ENCODE measurements at places on chromosomes 3 and 15.

- DNase-seq, result no peak
Measured at GRCh38 chr3:126959921-126960603, 22.9 kb upstream of the PLXNA1 start.

DNA sequence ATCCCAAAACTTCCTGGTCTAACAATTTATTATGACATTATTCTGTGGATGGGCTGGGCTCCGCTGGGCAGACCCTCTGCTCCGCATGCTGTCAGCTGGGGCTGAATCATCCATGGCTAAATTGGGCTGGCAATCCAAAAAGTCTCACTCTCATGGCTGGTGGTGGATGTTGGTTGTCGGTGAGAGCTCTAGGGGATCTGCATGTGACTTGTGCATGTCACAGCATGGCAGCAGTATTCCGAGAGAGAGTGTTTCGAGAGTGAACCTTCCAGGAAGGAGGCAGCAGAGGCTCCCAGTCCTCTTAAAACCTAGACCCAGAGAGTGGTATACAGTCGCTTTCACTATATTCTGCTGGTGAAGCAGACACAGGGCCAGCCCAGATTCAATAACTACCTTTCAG is 9.9 kb downstream of the RARB start:
- DNase-seq, result no peak

DNA sequence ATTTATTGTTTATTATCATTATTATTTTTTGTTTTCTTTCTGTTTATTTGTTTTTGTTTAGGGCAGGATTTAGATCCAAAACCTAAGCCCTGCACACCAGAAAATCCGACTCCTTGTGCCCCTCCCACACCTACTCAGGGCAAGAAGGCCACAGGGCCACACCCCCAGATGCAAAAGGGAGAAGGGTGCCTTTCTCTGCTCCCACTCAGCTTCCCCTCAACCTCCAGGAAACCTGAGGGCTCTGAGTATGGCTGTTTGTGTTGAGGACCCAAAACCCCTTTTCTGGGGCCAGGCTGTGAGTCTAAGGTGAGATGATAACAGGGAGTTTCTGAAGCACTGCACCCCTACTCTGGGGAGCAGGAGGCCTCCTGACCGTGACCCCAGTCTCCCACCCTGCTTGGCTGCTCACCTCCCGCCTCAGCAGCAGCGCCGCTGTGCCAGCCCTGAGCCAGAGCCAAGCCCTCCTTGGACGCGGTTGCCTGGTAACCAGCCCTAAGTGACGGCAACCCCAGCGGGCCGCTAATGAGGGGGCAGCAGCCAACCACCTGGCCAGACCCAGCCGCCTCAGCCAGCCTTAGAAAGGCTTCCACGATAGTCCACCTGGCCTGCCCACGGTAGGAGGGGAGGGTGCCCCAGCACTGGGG is 6.4 kb upstream of the C15orf39 start:
- no peak for DNase-seq

- no peak for DNase-seq
Measured at GRCh38 chr3:105967117-105967516, 98.3 kb upstream of the CBLB start.

- DNase-seq, result no peak
Measured at GRCh38 chr15:58344213-58345070, 87.3 kb upstream of the LIPC start.

DNA sequence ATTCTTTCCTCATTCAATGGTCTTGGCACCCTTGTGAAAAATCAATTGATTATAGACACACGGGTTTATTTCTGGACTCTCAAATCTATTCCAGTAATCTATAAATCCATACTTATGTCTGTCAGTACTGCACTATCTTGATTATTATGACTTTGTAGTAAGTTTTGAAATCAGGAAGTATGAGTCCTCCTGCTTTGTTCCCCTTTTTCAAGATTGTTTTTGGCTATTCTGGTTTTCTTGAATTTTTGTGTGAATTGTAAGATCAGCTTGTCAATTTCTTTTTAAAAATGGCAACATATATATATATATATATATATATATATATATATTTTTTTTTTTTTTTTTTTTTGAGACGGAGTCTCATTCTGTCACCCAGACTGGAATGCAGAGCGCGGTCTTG is 32.3 kb upstream of the CFAP20DC start:
- DNase-seq, result no peak

GRCh38 chr15:68618908-68619698 is 40.3 kb downstream of the CORO2B start:
- DNase-seq, result no peak
